ENCODE measurements at places on chromosomes 11 and 22.

GRCh38 chr22:31898926-31899325, 45.4 kb upstream of the YWHAH start:
- DNase-seq: no peak

- no peak for DNase-seq
Measured at GRCh38 chr22:43297270-43298061, 45.7 kb downstream of the SCUBE1 start.

- DNase-seq: no peak
Measured at GRCh38 chr22:30695871-30696655, 1.4 kb downstream of the OSBP2 start.

DNA sequence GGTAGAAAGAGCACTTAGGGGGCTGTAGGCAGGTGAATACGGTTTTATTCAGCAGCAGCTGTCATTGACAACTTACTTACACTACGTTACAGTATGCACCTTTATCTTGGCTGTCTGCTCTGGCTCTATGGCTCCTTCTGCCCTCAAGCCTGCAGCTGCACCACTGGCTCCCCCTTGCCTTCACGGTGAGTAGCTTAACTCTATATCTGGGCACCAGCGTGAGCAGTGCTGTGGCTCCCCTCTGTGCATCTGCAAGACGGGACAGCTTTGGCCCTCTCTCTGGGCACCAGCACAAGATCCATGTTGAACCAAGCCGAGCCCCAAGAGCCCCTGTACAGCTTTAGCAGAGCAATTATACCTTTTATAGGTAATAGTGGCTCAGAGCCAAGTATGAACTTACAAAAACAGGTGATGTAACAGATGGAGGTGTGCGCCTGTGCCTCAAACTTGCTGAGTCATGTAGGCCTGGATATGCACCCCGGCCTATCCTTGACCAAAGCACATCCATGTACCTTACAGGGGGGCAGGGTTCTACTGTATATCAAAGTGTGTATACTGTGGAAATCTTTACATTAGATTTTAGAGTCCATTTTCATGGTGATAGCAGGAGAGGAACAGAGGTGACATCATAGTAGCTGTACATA, 96.9 kb upstream of the CTSC start:
- DNase-seq: no peak
